ENCODE measurements at places on chromosomes 1 and 21. TPM values are rescaled to one million over a fixed set of nuclear protein-coding genes. Genes with fewer than 3 reads are reported as not detected.

- no peak for DNase-seq
Observed at GRCh38 chr1:177077006-177077405, 87.5 kb downstream of the ASTN1 start.

DNA sequence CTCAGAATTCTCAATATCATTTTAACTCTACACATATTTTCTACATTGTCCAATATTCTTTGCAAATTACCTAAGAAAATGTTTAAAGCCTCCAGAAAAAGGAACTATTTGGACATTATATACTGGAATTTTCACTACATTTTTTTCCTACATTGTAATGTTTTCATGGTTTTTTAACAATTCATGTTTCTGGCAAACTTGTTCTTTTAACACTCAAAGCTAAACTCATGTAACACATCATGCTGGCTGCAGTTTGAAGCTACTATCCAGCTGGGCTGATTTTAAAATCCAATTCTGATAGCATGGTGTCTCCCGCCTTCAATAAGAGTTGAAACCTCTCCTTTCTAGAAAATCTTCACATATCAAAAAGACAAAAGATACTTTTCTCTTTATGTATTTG lies 52.0 kb downstream of the TGFBR3 start:
- peak; percentile 90 for DNase-seq

GRCh38 chr1:17880449-17880848 lies 125.3 kb downstream of the ACTL8 start:
- no peak for DNase-seq

GRCh38 chr1:214707306-214708087 lies 104.5 kb downstream of the CENPF start:
- DNase-seq = no peak

DNA sequence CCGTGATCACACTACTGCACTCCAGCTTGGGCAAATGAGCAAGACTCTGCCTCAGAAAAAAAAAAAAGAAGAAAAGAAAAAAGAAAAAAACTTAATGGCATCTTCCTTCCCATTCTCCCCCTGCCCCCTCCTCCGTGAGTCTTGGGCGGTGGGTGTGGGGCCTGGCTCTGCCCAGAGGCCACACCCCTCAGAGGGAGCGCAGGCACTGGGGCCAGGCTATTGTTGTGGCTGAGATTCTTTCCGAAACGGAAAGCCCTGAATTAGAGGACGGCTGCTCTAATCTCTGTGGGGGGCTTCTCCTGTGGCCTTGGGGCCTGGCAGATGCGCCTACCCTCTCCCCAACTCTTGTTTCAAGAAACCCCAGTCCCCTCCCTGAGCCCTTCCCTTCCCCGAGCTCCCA lies 4.1 kb upstream of the FAM110D start:
- DNase-seq = no peak

The TAF12 gene
- 29.8 TPM for polyA plus RNA-seq

The CAP1 gene
- polyA plus RNA-seq = 82.3 TPM
